GM20000 (cell line): ENCODE measurements at places on chromosomes 2 and 18.

- DNase-seq: no peak
Measured at GRCh38 chr18:53752781-53753367, 471.6 kb downstream of the MBD2 start.

- DNase-seq: no peak
Measured at GRCh38 chr2:186064507-186064906, 325.9 kb downstream of the FSIP2 start.

DNA sequence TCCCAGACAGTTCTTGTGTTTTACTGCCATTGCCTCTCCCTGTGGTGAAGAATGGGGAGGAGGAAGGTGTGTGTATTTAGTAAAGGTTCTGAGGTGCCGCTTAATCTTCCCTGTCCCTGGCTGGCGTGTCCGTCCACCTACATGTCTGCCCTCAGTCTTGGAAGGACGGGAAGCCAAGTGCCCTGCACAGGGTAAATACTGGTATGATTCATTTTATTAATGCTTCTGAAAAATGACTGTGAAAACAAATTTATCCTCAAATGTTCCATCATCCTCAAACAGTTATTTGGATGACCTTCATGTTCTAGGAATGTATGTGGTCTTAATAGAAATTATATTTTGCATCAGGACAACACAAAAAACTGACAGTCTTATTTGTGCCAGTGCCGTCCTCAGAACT, 6.6 kb downstream of the EPAS1 start:
- DNase-seq: no peak

- DNase-seq: no peak
Measured at GRCh38 chr2:36658277-36658748, 38.2 kb upstream of the VIT start.

- no peak for DNase-seq
Measured at GRCh38 chr2:28948160-28948559, 32.9 kb upstream of the TOGARAM2 start.

DNA sequence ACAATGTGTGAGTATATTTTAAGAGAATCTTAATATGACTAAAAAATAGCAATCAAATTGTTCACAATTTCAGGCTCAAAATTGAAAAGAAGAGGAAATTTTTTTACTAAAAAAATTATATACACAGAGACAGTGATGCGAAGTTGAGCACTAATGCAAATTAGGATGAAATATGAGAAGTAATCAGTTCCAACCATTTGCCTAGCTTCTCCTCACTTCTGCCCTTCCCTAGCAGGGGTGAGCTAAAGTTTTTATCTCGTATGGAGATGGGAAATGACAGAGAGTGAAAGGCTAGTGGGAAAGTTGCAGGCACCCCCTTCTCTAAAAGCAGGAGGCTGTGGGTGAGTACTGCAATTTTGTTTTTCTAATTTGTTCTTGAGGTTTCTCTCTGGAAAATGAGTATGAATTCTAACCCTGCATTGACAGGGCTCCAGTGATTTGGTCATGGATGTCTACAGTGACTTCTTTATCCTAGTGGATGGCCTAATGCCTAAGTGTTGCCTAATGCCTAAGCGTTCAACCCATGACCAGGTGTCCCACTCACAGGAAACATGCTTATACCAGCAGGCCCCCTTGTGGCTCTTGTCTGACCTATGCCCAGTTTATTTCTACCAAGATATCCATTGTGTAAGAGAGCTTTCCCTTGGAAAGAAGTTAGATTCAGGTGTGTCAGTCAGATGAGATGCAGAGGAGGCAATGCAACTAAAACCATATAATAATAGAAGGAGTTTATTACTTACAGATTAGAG, 78.0 kb upstream of the HNMT start:
- no peak for DNase-seq

DNA sequence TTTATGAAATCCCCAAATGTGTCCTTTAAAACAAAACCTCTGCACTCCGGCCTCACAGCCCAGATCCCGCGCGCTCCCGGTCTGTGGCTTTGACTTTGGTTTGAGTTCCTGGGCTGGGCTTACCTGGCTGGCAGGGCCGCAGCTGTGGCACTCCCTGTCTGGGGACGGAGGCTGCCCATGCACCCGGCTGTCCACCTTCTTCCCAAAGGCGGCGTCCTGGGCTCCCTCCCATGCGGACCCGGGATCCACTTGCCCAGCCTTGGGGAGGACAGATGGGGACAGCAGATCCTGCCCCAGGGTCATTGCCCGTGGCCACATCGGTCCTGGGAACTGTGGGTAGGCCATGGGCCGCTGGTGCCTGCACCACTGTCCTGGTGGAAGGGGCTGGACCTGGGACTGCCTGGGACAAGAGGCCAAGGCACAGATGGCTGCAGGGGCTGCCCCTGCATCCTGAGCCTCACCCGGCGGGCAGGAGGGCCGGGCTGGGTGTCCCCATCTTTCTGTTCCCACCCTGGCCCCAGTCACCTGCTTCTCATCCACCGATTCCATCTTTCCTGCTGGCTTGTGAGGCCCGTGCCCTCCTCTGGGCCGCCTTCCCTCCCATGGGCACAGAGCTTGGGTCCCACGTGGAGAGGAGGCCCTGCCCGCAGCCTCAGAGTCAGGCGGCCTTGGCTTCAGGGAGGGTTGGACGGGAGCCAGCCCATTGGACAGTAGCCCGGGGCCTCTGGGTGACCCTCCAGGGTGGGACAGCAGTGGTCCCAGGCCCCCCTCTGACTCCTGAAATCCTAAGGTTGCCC, 27.7 kb downstream of the NFATC1 start:
- no peak for DNase-seq

DNA sequence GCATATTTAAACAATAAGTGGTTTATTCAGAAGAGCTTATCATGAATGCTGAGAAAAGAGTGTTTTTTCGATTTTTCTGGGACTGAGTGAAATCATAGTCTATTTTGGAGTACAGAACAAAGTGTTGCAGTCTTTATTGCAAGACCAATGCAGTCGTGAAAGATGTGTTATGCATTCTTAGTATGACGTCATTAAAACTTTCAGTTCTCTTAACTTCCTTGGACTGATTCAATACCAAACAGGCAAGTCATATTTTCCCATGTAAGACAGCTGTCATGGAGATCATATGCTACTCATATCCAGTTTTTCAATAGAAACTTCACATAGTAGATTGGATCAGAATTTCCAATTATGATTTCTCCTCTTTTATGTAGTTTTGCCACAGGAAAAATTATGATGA, 92.6 kb downstream of the RIT2 start:
- no peak for DNase-seq

GRCh38 chr18:49142216-49142615, 191.5 kb upstream of the SMAD7 start:
- no peak for DNase-seq

GRCh38 chr18:11885278-11885947, 22.7 kb downstream of the MPPE1 start:
- DNase-seq: peak; percentile 32

DNA sequence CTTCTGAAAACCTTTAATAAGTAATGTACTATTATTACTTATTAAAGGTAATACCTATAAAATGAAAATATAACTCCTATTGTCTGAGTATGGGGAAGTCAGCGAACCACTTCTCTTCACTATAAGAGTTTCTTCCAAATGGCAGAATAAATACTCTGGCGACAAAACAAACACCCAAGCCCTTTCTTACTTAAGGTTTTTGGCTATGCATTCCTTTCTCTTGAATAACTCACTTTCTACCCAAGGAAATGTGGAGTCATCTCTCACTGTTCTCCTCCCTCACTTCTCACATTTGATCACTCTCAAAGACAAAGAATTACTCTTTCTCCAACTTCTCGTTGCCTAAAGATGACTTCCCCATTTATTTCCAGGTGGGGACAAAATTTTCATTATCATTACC, 816.8 kb upstream of the CRIM1 start:
- DNase-seq: no peak

DNA sequence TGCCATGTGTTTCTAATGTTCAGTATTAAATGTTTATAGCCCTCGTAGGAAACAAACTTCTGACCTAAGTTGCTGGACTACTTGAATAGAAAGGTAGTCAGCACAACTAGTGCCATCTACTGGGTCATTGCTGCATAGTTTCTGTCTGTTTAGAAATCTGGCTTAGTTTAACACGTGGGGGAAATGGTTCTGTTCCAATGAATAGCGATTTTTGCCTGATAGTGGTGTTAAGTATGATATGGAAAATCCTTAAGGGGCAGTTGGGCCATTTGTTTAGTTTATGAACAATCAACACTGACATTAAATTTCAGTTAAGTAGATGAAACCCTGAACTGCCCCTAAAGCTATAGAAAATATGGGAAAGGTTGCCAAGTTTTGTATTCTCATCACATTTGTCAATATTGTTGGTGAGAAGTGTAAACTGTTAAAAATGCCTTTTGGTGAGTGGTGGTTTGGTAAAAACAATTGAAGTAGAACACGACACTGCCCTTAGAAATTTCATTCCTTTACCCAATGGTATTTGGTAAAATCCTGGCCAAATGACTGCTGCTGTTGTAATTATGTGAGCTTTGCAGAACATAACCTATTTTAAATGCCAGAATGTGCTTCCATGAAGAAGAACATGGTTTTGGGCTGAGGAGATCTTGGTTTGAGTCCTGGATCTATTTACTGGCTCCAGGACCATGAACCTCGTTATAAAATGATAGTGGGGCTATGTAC, 13.2 kb downstream of the NABP1 start:
- peak; percentile 70 for DNase-seq

DNA sequence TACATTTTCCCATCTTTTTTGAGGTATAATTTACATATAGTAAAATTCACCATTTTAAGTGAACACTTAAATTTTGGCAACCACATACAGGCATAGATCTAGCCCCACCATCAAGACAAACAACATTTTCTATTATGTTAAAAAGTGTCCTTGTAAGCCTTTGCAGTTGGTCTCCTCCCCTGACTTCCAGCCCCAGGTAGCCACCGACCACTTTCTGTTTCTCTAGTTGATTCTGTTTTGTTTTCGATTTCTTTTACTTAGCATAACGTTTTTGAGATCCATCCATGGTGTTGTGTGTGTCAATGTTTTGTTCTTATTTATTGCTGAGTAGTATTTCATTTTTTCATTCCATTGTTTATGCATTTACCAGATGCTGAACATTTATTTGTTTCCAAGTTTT, 135.5 kb upstream of the FOSL2 start:
- DNase-seq: no peak

DNA sequence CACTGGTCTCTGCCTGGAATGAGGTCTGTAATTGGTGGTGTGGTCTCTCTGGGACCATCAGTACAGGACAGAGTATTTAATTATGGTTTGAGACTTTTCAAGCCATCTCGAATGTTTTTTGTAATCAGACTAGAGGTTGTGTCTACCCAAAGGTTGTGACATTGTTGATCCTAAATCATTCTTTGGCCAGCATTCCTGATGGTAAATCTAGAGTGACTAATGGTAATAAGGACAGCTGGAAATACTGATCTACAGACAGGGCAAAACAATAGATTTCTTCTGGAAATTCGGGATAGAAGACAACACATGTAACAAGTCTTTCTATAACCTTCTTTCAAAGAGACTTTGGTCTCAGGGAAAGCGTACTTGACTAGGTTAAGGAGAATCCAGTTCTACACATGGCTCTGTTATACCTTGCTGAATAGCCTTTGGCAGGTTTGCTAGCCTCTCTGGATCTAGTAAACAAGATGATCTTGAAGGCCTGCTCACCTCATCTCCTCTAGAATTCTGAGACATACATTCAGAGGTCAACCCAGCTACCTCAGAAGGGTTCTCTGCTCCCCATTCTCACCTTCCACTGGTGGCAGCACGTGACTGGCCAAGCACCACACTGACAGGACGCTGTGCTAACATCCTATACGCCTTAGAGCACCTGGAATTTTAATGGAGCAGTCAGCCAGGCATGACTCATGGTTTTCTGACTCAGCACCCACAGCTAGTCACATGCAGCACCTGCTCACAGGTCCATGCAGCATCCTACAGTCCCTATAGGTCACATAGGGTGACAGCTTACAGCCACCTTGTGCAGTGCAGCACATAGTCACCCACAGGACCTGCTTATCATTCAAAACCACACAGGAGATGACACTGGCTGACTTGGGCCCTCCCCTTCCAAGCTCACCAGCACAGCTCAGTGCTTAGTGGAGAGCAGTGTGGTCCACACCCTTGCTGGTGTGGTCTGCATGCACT, 12.2 kb downstream of the PLB1 start:
- DNase-seq: no peak

DNA sequence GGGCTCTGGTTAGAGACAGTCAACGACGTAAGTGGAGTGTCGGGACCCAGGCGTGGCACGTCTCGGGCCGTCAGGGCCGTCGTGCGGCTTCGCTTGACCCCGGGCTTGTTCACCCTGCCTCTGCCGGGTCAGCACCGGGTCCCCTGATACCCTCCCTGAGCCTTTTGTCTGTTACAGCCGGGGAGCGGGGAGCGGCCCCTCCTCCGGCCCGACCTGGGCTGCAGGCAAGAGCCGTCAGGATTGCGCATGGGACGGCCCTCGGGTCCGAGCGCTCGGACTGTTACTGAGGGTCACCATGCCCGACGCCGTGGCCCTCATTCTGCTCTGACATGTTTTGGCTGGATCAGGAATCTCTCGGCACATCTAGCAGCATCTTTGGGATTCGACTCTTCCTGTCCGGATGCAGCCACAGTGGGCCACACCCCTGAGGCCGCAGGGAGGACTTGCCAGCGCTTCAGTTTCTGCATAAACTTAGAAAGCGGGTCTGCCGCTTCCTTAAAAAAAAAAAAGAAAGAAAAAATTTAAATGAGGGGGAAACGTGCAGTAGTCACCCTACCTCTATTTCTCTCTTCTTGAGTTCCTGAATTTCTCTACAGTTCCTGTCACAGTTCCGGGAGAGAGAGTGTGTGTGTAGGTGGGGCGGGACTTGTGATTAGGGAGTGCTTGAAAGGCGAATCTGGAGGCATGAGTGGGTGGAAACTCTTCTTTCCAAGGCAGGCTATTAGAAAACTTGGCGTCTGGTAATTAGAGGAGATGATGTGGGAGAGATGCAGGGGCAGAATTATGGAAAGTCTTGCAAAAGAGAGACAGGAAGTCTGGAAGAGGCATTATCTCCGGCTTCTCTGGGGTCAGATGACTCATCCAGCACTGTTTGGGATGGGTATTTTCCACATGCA, 909 bp downstream of the TMEM87B start:
- no peak for DNase-seq

- no peak for DNase-seq
Measured at GRCh38 chr2:74227646-74228045, 29.2 kb downstream of the MTHFD2 start.

- no peak for DNase-seq
Measured at GRCh38 chr18:79245517-79246001, 150.2 kb upstream of the NFATC1 start.

GRCh38 chr2:32838418-32838817, 108.3 kb upstream of the LTBP1 start:
- no peak for DNase-seq

GRCh38 chr2:136917411-136917881, 152.1 kb downstream of the THSD7B start:
- DNase-seq: no peak

GRCh38 chr2:100628506-100628905, 65.7 kb downstream of the PDCL3 start:
- no peak for DNase-seq

- DNase-seq: peak; percentile 45
Measured at GRCh38 chr2:43559391-43560230, 36.2 kb downstream of the THADA start.
